ENCODE measurements at places on chromosomes 12 and 14. TPM values are rescaled to one million over a fixed set of nuclear protein-coding genes. Genes with fewer than 3 reads are reported as not detected.

Gene SLC17A8
- not detected for total RNA-seq

Gene CPNE6
- total RNA-seq, result not detected

Gene VRTN
- not detected for total RNA-seq

- ATAC-seq, result no peak
Measured at GRCh38 chr14:67574156-67574555, 25.9 kb downstream of the PIGH start.

GRCh38 chr12:129588142-129588541 is 315.7 kb downstream of the TMEM132D start:
- no peak for ATAC-seq

DNA sequence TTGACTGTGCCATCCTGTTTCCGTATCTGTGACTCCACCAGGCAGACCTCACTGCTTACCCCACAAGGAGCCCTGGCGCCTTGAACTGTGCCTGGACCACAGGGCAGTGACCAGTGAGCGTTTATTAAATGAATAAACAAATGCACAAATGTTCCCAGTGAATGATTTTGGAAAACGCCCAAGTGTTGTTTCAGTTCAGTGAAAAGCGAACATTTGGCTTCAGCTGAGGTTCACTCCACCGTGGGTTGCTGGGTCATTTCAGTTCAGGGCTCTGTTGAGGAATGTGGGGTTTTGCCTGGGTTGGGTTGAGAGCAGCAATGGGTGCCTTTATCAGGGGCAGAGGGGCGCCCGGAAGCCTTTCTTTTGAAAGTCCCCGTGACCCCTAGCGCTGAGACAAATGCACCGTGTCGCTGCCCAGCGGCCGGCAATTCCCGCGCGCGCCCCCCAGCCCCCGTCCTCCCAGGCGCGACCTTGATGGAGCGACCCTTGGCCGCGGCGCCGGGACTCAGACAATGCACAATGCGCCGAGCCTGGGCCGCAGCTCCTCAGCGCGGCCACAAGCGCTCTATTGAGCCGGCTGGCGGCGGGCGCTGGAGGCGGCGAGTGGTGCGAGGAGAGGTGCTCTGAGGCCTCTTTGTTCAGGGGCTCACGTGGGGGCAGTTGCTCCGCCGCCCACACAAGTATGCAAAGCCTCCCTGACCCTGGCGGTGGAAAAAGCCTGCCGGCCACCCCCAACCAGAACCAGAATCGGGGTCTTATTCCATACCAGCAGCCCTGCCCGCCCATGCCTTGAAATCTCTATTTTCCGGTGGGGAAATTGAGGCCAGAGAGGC is 40.5 kb upstream of the CLMN start:
- no peak for ATAC-seq

DNA sequence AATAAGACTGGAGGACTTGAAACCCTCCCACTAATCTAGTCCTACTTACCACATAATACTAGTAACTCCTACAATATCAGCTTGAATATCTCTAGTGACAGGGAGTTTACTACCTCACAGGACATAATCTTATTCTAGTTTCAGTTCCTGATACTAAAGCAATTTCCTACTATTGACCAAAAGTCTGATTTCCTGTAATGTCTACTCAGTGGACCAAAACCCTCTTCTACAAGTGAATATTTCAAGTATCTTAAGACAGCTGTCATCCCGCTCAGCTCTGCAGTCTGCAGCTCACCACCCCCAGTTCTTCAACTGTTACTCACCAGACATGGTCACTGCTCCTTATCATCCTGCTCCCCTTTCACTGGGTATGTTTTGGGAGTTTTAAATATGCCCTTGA is 70.8 kb upstream of the TMCC3 start:
- ATAC-seq, result no peak

- ATAC-seq, result no peak
Measured at GRCh38 chr12:116431677-116432300, 127.4 kb upstream of the MAP1LC3B2 start.

DNA sequence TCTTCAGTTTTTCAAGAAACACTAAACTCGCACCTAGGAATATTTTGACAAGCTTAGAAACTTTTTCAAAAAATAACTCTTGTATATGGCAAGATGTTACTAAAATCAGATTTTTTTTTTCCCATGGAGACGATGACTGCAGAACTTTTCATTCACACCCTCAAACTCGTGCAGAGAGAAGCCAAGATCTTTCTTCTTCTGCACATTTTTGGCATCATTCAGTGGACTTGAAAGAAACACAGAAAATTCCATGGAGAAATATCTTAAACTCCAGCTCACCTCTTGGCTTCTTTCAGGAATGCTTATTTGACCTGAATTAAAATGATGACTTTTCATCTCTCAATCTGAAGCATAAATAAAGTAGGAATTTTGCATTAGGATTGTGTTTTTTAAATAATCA is 919.4 kb downstream of the NRXN3 start:
- no peak for ATAC-seq

DNA sequence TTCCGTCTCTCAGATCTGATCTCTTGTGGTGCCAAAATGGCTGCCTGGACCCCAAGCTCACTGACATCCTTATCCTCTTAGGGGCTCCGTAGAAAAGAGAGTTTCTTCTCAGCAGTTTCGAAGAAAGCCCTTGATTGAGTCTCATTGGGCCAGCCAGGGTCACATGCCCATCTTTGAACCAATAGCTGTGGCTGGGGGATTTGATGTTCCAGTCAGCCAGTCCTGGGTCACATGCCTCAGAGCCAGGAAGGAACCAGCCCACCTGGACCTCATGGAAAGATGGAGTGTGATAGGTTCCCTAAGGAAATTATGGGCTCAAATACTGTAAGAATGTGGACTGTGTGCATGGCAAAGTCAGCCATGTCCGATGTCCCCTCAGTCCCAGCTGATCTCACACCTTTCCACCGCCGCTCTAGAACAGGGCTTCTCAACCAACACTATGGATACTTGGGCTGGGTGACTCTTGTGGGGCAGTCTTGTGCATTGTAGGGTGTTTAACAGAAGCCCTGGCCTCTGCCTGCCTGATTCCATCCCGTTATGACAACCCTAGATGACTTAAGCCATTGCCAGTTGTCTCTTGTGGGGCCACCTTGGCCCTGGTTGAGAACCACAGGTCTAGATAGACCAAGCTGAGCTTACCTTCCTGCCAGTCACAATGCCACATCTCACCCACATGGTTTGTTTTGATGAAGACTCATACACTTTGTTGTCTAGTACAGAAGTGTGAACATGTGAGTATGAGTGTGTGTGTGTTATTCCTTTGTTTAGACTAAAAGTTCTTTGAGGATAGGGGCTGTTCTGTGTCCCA is 163.9 kb downstream of the ADGRD1 start:
- ATAC-seq, result no peak

DNA sequence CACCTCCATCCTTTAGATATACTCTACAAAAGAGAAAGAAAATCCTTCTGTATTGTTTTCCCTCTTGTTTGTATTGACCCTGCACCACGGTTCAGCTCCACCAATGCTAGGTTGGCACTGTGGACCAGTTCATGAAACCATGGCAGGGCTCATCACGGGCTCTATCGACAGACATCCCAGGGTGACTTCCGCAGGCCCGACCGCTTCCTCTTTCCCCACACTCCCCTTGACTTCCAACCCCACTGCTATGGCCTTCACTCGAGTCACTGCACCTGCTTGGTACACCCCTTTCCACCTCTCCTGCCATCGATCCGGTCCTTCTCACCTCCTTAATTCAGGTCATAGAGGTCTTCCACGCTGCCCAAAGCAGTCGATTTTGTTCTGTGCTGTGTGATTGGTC is 21.2 kb upstream of the AKAP5 start:
- no peak for ATAC-seq

DNA sequence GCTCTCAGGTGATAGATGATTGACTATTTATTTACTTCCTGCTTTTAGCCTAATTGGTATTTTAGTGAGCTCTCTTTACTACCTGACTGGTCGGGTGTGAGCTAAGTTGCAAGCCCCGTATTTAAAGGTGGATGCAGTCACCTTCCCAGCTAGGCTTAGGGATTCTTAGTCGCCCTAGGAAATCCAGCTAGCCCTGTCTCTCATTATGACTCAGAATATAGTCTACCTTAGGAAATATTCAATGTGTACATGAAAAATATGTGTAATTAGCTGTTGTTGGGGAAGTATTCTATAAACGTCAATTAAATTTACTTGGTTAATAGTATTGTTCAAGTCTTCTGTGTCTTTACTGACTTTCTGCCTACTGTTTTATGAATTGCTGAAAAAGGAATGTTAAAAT is 306.9 kb upstream of the DIO2 start:
- no peak for ATAC-seq

DNA sequence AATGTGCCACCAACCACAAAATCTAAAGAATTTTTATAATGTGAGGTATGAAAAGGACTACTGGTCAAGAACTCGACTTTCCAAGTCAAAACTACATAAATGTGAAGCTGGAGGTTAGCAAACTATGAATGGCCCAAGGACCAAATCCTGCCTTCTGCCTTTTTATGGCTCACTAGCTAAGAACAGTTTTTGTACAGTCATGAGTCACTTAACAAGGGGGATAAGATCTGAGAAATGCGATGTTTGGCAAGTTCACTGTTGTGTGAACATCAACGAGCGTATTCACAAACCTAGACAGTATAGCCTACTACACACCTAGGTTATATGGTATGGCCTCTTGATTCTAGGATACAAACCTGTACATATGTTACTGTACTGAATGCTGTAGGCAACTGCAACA is 28.2 kb downstream of the FERMT2 start:
- ATAC-seq, result no peak

DNA sequence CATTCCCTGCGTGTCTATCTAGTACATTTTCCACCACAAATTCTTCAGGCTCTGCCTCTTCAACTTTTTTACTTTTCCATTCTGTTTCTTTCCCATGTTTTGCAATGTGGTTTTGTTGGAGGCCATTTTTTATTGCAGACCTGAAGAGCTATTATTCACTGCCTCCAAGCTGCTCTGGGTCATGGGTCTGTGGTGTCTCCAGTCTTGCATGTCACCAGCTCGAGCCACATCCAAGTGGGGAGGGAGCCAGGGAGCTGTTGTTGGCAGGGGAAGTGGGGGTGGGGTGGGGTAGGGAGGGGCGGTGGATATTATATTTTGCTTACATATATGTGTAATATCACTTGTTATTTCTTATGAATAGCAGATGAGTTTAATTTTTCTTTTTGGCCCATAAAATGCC is 69.1 kb downstream of the VEZT start:
- no peak for ATAC-seq

GRCh38 chr12:113129664-113130456 is 5.7 kb downstream of the RASAL1 start:
- no peak for ATAC-seq

DNA sequence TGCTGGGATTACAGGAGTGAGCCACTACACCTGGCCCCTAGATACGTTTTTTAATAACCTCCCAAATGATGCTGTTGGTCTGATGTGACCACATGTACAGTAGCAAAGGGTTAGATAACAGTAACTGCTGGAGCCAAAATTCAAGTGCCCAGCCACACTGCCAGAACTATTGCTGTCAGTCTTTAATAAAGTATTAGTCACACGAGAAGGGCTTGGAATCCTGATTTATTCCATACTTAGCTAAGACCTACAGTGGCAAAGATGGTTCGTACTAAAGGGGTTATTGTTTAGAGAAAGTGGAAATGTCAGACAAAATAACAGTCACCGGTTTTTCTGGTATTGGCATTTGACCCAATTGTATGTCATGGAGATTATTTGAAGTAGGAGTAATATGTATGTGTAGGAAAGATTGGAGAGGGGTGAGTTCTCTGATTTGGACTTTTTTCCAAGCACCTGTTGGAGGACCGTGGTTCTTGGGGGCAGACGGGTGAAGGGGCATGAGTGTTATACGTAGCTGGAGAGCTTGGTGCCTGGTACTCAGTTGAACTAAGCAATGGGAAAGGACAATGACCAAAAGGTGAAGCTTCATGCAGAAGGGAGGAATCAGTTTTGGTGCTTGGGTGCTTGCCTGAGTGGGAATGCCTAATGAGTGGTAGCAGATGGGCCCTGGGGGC is 9.7 kb downstream of the TUBA1C start:
- no peak for ATAC-seq

GRCh38 chr14:31206536-31207286 is 882 bp downstream of the HECTD1 start:
- ATAC-seq, result peak; percentile 8

DNA sequence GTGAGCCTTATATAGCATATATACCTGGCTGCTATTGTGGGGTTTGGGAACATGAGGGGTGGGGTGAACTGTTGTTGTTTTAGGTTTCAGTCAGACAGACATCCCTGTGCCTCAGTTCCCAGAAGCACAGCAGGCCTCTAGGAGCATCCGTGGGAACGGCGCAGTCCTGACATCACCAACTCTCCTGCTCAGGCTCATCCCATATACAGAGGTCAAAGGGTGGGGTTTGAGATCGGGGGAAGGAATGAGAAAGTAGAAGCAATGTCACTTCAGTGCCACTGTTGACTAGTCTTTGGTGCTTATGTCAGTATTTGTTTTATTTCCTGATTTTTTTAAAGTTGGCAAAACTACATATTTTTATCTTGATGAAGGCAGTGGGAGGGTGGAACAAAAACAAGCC is 43.1 kb upstream of the A2ML1 start:
- ATAC-seq, result no peak

GRCh38 chr12:9820281-9820930 is 6.9 kb upstream of the KLRF1 start:
- ATAC-seq, result no peak
